ENCODE measurements at places on chromosomes 11 and 22. TPM values are rescaled to one million over a fixed set of nuclear protein-coding genes. Genes with fewer than 3 reads are reported as not detected.

PATE2 gene
- not detected for total RNA-seq

ZNF214 gene
- 0.96 TPM for total RNA-seq

C11orf65 gene
- 0.36 TPM for total RNA-seq

C11orf86 gene
- not detected for total RNA-seq

GAL gene
- total RNA-seq = 0.58 TPM
